ENCODE measurements at places on chromosomes 11 and 22. TPM values are rescaled to one million over a fixed set of nuclear protein-coding genes. Genes with fewer than 3 reads are reported as not detected.

The SMIM35 gene
- not detected for total RNA-seq

The OR52B4 gene
- total RNA-seq, result not detected

The NAALAD2 gene
- 9.1 TPM for total RNA-seq

The RBFOX2 gene
- total RNA-seq, result 677 TPM

The IGLL1 gene
- not detected for total RNA-seq

The PNPLA5 gene
- not detected for total RNA-seq

The GPHA2 gene
- not detected for total RNA-seq

The SMDT1 gene
- 19.4 TPM for total RNA-seq

The ST14 gene
- 0.31 TPM for total RNA-seq

The AIFM3 gene
- total RNA-seq, result 4.7 TPM

The TIMP3 gene
- total RNA-seq, result 9.4 TPM

The MPEG1 gene
- 1.6 TPM for total RNA-seq

The GAS2 gene
- total RNA-seq, result 12.5 TPM
